Thoracic aorta (tissue), 2 donors: ENCODE measurements at places on chromosomes 2 and 18. TPM values are rescaled to one million over a fixed set of nuclear protein-coding genes. Genes with fewer than 3 reads are reported as not detected.

The WNT10A gene
- not detected for total RNA-seq

The GCG gene
- total RNA-seq, result not detected

The SRD5A2 gene
- not detected for total RNA-seq

The PAX3 gene
- not detected for total RNA-seq

The TACR1 gene
- 3.9 TPM for total RNA-seq

The COA5 gene
- total RNA-seq, result 29.8 TPM

The HAT1 gene
- 25.3 TPM for total RNA-seq

The MEP1B gene
- not detected for total RNA-seq

The UGT1A8 gene
- not detected for total RNA-seq

The SLC5A6 gene
- total RNA-seq, result 26.0 TPM

The LHCGR gene
- total RNA-seq, result not detected

The EGR4 gene
- total RNA-seq, result not detected

The ZSWIM2 gene
- not detected for total RNA-seq

The UBXN4 gene
- 126 TPM for total RNA-seq

The SERPINB13 gene
- not detected for total RNA-seq

The PLEKHH2 gene
- 29.5 TPM for total RNA-seq

The CEBPZOS gene
- total RNA-seq, result 13.7 TPM

The CD302 gene
- total RNA-seq, result 115 TPM

The HOXD13 gene
- not detected for total RNA-seq

The IL1F10 gene
- not detected for total RNA-seq

The SYT4 gene
- total RNA-seq, result not detected

The NT5DC4 gene
- total RNA-seq, result not detected

The C2orf80 gene
- total RNA-seq, result not detected

The STARD7 gene
- total RNA-seq, result 68.1 TPM

The SCYGR4 gene
- total RNA-seq, result not detected

The DNAJC5G gene
- not detected for total RNA-seq

The THSD7B gene
- 0.95 TPM for total RNA-seq

The VWC2L gene
- not detected for total RNA-seq

The ITGA4 gene
- total RNA-seq, result 21.9 TPM

The SAP130 gene
- 24.3 TPM for total RNA-seq

The HOXD8 gene
- 3.9 TPM for total RNA-seq

The SMYD1 gene
- total RNA-seq, result not detected

The SGPP2 gene
- not detected for total RNA-seq

The CYP27A1 gene
- 31.6 TPM for total RNA-seq

The PIEZO2 gene
- total RNA-seq, result 10.3 TPM

The NGEF gene
- total RNA-seq, result 3.6 TPM

The ITGAV gene
- 160 TPM for total RNA-seq

The NMUR1 gene
- 3.2 TPM for total RNA-seq

The CNGA3 gene
- total RNA-seq, result not detected

The MEIS1 gene
- total RNA-seq, result 29.4 TPM

The PFN4 gene
- not detected for total RNA-seq

The GPR75 gene
- total RNA-seq, result 6.7 TPM

The KIAA2012 gene
- not detected for total RNA-seq

The UNC80 gene
- not detected for total RNA-seq

The FBXO11 gene
- total RNA-seq, result 99.8 TPM

The SLC9A4 gene
- not detected for total RNA-seq

The SEPTIN10 gene
- 106 TPM for total RNA-seq

The CROCC2 gene
- total RNA-seq, result not detected

The ATP8B1 gene
- total RNA-seq, result 111 TPM

The CFAP53 gene
- total RNA-seq, result not detected

The ABHD1 gene
- total RNA-seq, result 0.27 TPM

The UXS1 gene
- total RNA-seq, result 28.3 TPM

The EVA1A gene
- total RNA-seq, result not detected

The PHOSPHO2 gene
- 3.2 TPM for total RNA-seq

The IL1R2 gene
- total RNA-seq, result 18.3 TPM

The CFAP221 gene
- 0.56 TPM for total RNA-seq
